ENCODE measurements at places on chromosomes 1 and 21.

GRCh38 chr1:12475101-12475500, 142.9 kb downstream of the DHRS3 start:
- no peak for DNase-seq

DNA sequence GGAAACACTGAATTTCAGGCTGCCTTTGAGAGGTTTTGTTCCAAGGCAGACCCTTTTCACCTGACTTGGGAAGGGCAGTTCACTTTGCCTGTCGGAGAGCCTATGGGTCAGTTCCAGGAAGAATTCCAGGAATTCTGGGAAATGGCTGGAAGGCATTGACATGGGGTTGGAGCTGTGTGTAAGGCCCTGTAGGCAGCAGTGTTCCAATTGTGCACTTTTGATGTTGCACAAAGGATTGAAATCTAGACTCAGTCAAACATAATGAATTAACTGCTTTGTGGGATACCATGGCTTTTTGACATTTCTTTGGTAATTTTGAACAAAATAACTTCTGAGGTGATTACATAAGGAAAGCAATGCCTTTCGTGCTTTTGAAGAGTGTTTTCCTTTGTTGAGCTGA, 184.6 kb downstream of the SDCCAG8 start:
- no peak for DNase-seq

- DNase-seq = no peak
These were observed 13.4 kb downstream of the FBLIM1 start for GRCh38 chr1:15771836-15772515.

DNA sequence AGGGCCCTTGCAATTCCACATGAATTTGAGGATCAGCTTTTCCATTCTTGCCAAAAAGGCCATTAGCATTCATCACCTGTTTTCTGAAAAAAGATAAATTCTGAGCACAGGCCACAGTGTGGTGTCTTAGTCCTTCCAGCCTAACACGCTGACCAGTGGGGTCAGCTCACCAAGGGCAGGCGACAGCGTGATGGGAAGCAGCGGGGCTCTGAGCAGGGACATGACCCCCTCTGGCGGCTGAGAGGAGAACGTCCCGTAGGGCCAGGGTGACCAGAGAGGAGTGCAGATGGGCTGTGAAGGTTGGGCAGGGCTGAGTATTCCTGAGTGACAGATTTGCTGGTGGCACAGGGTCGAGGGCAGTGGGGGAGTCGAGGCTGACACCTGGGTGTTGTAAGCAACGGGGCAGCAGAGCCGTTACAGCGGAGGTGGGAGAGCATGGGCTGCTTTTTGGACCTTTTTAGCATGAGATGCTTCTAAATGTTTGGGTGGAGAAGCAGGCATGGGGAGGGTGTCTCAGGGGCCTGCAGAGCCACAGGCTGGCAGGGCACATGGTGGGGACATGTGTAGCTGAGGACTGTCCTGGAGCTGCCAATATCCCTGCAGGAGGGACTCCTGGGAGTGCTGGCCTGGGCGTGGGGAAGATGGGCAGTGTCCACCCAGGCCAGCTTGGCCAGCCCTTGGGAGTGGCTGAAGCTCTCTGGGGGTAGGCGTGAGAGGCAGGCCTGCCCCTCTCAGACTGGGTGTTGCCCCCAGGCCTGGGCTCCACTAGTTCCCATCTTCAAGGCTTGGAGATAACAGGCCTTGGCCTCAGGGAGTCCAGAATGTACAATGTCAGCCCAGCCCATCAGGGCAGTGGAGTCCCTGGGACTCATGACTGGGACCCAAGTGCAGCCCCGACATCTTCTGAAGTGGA, 8.6 kb upstream of the CALML6 start:
- peak; percentile 94 for DNase-seq

DNA sequence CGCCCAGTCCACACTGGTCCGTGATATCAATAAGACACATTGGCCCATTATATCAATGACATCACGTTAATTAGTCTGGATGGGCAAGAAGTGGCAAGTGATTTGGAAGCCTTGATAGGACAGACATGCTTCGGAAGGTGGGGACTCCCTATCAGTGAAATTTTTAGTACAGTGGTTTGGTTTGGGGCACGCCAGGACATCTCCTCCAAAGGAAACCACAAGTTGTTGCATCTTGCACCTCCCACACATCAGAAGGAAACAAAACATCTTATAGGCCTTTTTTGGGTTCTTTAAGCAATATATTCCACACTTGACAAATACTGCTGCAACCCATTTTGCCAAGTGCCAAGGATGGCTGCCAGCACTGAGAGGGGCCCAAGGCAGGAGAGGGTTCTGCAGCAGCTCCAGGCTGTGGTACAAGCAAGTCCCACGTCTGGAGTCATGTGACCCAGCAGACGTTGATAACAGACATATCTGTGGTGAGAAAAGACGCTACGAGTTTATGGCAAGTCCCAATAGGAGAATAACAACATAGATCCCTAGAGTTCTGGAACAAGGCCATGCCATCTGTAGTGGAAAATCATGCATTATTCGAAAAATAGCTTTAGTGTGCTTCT, 95.3 kb upstream of the DISP3 start:
- no peak for DNase-seq

DNA sequence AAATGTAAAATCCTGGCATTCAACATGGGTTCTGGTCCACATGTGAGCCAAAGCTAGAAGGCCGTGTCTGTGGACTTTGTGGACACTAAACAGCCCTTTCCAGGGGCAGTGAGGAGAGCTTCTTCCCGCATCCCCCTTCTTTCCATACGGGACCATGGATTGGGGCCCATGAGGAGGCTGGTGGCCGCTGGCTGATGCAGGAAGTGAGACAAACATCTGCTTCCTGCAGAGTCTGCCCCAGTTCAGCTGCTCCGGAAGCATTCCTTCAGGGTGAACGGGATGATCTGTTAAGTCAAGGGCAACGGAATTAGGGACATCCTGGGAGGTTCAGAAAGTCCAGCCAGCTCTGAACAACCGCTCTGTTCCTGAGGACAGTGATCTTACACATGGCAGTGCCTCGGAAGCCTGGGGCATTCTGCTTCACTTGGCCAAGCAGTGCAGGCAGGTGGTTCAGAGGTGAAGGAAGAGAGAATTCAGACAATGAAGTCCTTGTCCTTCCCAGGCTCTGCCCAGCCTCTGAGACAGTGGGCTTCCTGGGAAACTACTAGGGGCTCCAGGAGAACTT, 1.5 kb downstream of the CA6 start:
- DNase-seq = peak; percentile 50

- no peak for DNase-seq
These were observed 7.9 kb upstream of the ZRANB2 start for GRCh38 chr1:71088645-71089287.

DNA sequence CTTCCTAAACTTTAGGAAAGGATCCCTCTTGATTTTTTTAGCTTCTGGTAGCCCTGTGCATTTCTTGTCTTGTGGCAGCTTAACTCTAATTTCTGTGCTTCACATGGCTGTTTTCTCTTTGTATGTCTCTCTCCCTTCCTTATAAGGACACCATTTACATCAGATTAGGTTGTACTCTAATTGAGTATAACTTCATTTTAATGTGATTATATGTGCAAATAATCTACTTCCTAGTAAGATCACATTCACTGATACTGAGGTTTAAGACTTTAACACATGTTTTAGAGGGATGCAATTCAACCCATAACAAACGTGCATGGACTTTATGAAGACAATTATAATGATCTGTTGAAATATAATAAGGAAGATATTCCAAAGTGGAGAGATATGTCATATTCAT, 46.7 kb downstream of the RGS4 start:
- DNase-seq = no peak

GRCh38 chr1:160580221-160580812, 1.0 kb upstream of the CD84 start:
- DNase-seq = no peak

GRCh38 chr1:21871943-21872342, 59.9 kb downstream of the LDLRAD2 start:
- peak; percentile 76 for DNase-seq

DNA sequence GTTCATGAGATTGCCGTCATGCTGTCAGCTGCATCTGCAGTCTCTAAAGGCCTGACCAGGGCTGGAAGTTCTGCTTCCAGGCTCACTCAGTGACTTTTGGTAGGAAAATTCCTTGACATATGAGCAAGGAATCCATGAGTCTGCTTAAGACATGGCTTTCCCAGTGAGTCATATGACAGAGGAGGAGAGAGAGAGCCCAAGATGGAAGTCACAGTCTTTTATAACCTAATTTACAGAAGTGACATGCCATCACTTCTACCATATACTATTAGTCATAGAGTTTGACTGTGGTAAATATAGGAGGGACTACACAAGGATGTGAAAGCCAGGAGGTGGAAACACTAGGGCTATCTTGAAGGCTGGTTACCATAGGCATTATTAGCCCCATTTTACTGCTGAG, 115.2 kb downstream of the ROR1 start:
- DNase-seq = no peak

DNA sequence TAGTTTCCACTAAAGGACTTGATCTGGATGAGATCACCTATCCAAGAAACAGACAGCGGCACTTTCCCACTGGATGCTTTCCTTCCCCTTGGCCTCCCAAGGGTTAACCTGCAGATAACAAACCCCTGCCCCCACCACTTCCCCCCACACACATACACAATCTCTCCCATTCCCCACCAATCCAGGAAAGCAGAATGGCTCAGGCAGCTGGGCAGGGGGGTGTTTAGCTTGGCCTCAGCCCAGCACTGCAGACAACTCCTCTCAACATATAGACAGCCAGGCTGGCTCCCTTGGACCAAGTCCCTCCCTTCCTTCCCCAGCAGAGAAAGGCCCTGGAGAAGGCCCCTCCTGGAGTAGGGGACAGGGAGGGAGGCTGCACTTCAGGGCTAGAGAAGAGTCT, 24.6 kb downstream of the PLEKHA6 start:
- DNase-seq = no peak

- no peak for DNase-seq
These were observed 30.8 kb upstream of the AGO1 start for GRCh38 chr1:35852241-35852640.

GRCh38 chr1:162351246-162351842, 25.3 kb downstream of the SPATA46 start:
- DNase-seq = no peak

GRCh38 chr1:27668808-27669723, 2.9 kb downstream of the IFI6 start:
- peak; percentile 85 for DNase-seq

DNA sequence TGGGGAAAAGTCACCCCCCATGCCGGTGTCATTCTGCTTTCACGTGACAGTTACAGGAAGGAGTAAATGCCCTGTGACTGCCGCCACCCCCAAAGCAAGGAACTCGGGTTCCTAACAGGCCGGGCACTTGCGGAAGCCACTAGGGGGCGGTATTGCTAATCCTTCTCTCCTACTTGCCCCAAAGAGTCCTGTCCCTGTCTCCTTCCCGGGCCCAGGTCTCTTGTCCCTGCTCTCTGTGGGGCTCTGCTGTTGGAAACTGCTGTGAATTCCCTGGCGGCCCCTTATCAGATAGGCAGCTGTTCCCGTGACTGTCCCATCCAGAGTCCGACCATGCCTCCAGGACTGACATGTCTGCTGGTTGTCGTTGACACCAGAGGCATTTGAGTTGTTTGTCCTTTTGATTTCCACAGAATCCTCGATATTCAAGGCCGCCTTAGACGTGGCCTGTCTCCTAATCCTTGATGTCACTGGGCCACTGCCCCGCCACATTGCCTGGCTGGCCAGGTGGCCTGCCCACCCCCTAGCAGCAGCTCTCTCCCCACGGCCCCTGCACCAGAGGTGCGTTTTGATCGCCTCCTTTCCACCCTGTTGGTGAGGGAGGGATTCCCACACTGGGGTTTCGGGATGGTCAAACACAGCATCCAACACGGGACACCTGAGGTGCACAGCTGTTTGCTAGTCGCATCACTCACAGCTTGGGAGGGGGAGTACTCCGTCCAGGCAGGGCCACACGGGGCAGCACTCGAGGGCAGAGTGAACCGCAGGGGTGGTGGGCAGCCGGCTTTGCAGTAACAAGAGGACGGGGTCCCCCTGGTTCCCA, 37.3 kb downstream of the CHAF1B start:
- peak; percentile 63 for DNase-seq

GRCh38 chr1:220250681-220251080, 21.6 kb downstream of the RAB3GAP2 start:
- DNase-seq = no peak

- DNase-seq = no peak
These were observed 284.4 kb upstream of the GJB5 start for GRCh38 chr1:34470401-34470800.

GRCh38 chr21:26939601-26940111, 27.2 kb downstream of the ADAMTS5 start:
- no peak for DNase-seq

- peak; percentile 79 for DNase-seq
These were observed 28.9 kb upstream of the EFCAB14 start for GRCh38 chr1:46747683-46748288.

GRCh38 chr1:9718006-9718680, 66.6 kb downstream of the PIK3CD start:
- no peak for DNase-seq

DNA sequence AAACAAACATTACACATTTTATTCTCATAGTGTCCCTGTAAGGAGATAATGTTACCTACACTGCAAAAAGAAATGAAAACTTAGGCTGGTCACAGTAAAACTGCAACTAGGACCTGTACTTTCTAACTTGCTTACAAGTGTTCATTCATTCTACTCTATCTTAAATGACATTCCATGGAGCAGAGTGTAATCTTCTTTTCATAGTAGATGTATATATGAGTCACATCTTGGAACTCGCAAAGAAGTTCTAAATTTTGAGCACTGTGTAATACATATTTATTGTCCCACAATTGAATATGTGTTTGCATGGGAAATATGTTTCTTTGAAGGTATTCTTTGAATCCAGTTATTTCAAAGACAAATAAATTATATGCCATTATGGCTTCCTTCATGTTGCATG, 1258.5 kb upstream of the ADGRL2 start:
- DNase-seq = no peak

DNA sequence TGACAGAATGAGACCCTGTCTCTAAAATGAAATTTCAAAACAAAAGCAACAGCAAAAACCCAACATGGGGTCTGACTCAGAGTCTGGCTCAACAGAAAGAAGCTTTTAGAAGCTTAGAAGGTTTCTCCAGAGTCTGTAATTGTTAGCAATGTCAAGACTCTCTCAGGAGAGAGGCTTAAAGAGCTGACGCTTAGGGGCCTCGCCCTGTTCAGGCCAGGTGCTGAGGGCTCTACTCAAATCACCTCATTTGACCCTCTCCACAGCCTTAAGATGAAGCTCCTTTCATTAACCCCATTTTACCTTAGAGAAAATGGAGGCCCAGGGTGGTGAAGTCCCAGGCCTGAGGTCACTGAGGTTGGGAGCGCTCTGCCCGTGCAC, 5.3 kb upstream of the KIF17 start:
- DNase-seq = no peak

- no peak for DNase-seq
These were observed 9.8 kb downstream of the C8A start for GRCh38 chr1:56864430-56864829.
